ENCODE measurements at places on chromosomes 16 and 17. TPM values are rescaled to one million over a fixed set of nuclear protein-coding genes. Genes with fewer than 3 reads are reported as not detected.

The ARRB2 gene
- polyA plus RNA-seq, result 13.4 TPM

The CX3CL1 gene
- polyA plus RNA-seq, result 15.1 TPM

The PIRT gene
- not detected for polyA plus RNA-seq

The MYH1 gene
- 0.03 TPM for polyA plus RNA-seq

The STX1B gene
- polyA plus RNA-seq, result 0.29 TPM

The C16orf54 gene
- 0.26 TPM for polyA plus RNA-seq

The TBC1D3H gene
- polyA plus RNA-seq, result not detected

The RBFOX1 gene
- 11.1 TPM for polyA plus RNA-seq

The SOX15 gene
- polyA plus RNA-seq, result 0.78 TPM

The KRTAP4-6 gene
- polyA plus RNA-seq, result not detected

Data from heart right ventricle (tissue), 16 donors.